ENCODE measurements at places on chromosomes 7 and 10.

GRCh38 chr7:22445140-22445743 lies 54.7 kb downstream of the STEAP1B start:
- DNase-seq: no peak

- DNase-seq: no peak
These were observed 51.4 kb upstream of the EZH2 start for GRCh38 chr7:148935451-148935850.

DNA sequence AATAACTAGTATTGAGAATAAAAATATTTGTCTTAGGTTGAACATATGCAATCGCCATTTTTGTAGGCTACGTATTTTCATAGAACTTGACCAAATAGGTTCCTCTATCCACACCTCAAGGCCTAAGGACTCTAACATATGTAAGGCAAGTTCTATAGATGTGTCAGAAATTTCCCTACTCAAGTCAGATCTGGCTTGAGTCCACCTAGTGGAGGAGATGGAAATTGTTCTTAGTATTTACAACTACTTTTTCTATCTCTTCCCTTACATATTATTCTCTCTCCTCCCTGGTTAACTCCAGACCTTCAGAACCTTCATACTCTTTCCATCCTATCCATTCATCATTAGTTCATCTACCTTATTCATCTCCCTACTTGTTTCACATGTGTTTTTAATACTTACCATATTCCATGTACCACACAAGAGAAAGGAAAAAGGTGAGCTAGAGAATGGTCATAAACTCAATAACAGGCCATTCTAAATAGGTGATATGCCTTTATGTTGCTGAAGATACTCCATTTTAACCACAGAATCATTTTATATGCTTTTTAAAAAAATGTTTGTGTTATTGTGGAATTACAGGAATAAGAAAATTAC lies 174.5 kb upstream of the HDAC9 start:
- DNase-seq: no peak

DNA sequence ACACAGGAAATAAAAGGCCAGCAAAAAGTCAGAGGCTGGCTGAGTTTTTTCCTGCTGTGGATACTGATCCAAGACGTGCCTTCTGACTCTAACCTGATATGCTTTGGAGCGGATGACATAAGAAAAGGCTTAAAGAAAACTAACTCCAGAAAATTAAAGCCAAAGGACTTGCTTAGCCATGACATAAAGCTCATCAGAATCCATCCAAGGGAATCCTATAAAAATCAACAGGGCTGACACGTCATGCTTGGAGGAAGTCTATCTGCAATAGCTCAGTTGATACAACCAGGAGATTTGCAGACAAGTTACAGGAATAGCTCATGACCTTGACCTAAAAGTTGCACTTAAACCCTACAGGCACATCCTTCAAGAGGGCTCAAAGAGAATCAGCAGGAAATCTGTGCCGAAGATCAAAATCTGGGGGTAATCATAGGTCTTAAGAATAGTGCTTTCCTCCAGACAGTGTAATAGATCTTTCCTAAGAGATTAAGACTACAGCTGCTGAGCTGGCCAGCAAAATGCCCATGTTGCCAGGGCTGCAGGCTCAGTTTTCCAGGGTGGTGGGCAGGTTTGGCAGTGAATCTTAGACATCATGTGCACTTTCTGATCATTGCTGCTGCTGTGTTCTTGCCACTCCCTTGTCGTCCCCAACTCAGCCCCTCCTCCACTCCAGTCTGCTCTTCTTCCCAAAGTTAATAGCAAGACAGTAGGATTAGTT lies 111.5 kb upstream of the SVIL start:
- DNase-seq: no peak

GRCh38 chr7:67341153-67341768 lies 344.6 kb downstream of the TYW1 start:
- DNase-seq: no peak

DNA sequence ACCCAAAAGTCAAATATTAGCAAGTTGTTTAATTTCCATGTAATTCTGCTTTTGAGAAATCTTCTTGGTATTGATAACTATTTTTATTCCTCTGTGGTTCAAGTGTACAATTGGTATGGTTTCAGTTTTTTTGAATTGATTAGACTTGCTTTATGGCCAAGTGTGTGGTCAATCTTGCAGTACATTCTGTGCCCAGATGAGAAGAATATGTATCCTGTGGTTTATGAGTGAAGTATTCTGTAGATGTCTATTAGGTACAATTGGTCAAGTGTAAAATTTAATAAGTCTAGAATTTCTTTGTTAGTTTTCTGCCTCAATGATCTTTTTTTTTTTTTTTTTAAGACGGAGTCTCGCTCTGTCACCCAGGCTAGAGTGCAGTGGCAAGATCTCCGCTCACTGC lies 36.6 kb upstream of the C7orf33 start:
- no peak for DNase-seq

- DNase-seq: no peak
These were observed 35.9 kb upstream of the PDCD4 start for GRCh38 chr10:110835841-110836240.

- no peak for DNase-seq
These were observed 137.5 kb downstream of the ZEB1 start for GRCh38 chr10:31456468-31456867.

- no peak for DNase-seq
These were observed 18.2 kb upstream of the ZRANB1 start for GRCh38 chr10:124923684-124924083.

GRCh38 chr10:132861116-132861691 lies 75.3 kb upstream of the NKX6-2 start:
- DNase-seq: no peak

- no peak for DNase-seq
These were observed 95.5 kb downstream of the PPP1R17 start for GRCh38 chr7:31782411-31782991.

- DNase-seq: no peak
These were observed 421.9 kb upstream of the GALNT17 start for GRCh38 chr7:70710011-70710480.

Data from cortex of kidney (tissue), 1 donor.